ENCODE measurements at places on chromosomes 2 and 18.

DNA sequence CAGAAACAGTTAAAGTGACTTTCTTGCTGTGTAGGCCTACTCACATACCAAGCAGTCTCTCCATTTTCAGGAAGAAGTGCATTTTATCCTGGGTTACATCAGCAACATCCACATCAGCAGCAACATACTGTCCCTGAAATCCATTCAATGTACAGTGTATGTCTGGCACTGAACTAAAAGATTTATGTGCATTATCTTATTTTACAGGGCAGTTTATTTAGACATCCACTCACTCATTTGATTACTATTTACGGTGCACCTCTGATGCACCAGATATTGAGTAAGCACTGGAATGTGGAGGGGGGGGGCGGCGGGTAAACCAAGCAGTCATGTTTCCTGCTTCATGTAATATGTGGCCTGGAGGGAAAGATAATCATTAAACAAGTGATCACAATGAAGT is 1128.2 kb downstream of the BCL11A start:
- DNase-seq: no peak

GRCh38 chr2:178241844-178242551 is 47.7 kb downstream of the OSBPL6 start:
- DNase-seq: peak; percentile 84

GRCh38 chr2:238922435-238922834 is 74.5 kb downstream of the TWIST2 start:
- no peak for DNase-seq

GRCh38 chr2:65427532-65427931 is 4.9 kb downstream of the SPRED2 start:
- DNase-seq: no peak

DNA sequence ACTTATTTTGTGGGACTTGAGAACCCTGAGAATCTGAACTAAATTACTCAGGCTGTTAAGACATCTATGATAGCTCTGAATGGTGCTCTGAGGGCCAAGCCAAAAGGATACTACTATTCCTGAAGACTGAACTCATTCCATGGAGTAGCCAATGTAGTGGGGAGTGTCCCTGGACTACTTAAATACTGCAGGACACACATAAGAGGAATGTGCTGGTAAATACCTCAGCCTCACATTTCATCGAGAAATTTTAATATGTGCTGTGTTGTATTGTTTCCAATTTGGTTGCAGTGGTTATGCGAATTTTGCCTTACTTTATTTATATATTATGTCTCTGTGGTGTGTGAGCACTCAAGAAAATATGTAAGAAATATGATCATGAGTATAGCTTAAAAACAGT is 264.4 kb upstream of the FIGN start:
- no peak for DNase-seq

DNA sequence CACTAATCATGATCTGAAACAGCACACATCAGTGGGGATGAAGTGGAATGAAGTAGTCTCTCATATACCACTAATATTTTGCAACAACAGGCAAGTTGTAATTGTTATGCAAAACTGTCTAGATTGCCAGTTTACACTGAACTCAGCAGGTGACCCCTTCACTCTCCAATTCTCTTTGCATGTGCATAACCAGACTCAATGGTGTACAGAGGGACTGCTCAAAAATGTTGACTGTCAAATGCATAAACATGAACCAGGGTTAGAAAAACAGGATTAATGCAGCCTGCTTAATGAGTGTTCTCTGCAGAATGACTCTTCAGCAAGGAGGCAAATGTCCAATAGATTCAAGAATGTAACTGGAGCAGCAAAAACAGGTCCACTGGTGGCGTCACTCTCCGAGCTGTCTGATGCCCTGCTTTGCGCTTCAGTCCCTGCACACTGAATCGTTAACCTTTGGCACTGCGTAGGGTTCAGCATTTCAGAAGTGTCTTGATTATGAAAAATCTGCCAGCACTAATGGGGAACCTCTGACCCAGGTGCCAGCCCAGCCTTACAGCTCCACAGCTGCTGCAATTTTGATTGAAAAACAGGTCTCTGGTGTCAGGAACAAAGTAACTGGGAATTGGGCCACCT is 209.3 kb downstream of the TDRD15 start:
- no peak for DNase-seq

DNA sequence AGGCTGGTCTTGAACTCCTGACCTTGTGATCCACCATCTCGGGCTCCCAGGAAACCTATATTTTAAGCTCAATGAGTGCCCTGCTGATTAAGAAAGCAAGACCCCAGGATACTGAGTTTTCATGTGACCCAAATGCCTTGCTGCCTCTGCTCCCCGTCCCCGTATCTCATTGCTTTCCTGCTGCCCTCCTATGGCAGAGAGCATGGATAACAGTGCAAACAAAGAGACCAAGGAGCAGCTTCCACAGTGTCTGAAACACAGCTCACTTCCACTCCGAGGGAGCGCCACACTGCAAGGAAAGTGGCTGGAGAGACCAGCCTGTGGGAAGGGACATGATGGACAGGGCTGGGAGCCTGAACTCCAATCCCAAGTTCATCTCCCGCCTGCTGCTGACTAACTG is 246.8 kb downstream of the TMEM182 start:
- no peak for DNase-seq

GRCh38 chr2:239055756-239056493 is 208.0 kb downstream of the TWIST2 start:
- DNase-seq: no peak

Data from left forelimb (tissue), 1 donor.